ENCODE measurements at places on chromosomes 5 and 9. TPM values are rescaled to one million over a fixed set of nuclear protein-coding genes. Genes with fewer than 3 reads are reported as not detected.

DNA sequence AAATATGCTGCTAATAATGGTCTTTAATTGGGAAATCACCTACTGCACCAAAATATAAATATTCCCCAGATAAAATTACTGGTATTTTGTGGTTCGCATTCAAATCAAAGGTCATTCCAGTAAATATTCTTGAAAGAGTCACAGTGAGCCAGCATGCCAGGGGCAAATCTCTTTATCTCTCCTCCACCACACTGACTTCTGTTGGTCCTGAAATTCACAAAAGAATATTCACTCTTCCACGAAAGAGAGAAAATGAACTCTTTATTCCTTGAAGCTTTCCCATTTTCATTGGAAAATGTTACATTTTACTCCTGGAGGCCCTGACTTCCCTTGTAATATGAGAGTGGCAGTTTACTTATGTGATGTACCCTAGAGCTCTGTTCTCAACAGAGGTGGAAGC lies 39.7 kb downstream of the ZNF366 start:
- no peak overlapping the region for H3K4me3 ChIP-seq
- H3K36me3 ChIP-seq: no peaks in the 10 kb centered on the region
- H3K4me1 ChIP-seq: peaks cover under 1% of the 10 kb centered on the region
- DNase-seq: no peak
- no peaks in the 10 kb centered on the region for H3K27me3 ChIP-seq
- no peak overlapping the region for H3K27ac ChIP-seq

- H3K27ac ChIP-seq: no peak overlapping the region
- DNase-seq: no peak
- H3K27me3 ChIP-seq: no peaks in the 10 kb centered on the region
- H3K36me3 ChIP-seq: peaks cover 65% of the 10 kb centered on the region
Observed at GRCh38 chr5:179892255-179892654, 15.4 kb downstream of the TBC1D9B start.

DNA sequence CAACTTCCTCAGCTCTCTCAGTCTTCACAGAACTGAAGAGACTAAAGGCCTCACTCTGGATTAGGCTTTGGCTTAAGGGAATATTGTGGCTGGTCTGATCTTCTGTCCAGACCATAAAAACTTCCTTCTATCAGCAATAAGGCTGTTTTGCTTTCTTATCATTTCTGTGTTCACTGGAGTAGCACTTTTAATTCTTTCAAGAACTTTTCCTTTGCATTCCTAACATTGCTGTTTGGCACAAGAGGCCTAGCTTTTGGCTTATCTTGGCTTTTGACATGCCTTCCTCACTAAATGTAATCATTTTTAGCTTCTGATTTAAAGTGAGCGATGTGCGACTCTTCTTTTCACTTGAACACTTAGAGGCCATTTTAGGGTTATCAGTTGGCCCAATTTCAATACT lies 88.7 kb upstream of the ACOT12 start:
- H3K27me3 ChIP-seq: no peaks in the 10 kb centered on the region
- H3K36me3 ChIP-seq: no peaks in the 10 kb centered on the region
- H3K27ac ChIP-seq: no peak overlapping the region
- DNase-seq: no peak

DNA sequence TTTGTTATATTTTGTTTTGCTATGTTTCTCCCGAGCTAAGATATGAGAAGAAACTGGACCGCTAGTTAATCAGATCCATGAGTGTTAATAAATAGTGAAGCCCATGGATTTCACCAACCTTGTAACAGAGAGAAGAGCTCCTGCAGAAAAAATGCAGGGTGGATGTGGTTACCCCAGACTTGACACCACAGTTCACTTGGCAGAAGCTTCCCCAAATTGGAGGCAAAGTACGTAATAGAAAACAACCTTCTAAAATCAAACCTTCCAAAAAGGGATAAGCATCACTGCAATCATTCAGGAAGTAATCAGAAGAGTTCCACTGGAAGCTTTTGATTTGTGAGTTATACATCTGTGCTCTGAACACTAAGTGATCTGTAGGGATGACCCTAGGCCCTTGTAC lies 267.5 kb downstream of the ACTL7B start:
- no peak overlapping the region for H3K27ac ChIP-seq
- no peaks in the 10 kb centered on the region for H3K36me3 ChIP-seq
- H3K4me3 ChIP-seq: no peak overlapping the region
- H3K4me1 ChIP-seq: no peaks in the 10 kb centered on the region

DNA sequence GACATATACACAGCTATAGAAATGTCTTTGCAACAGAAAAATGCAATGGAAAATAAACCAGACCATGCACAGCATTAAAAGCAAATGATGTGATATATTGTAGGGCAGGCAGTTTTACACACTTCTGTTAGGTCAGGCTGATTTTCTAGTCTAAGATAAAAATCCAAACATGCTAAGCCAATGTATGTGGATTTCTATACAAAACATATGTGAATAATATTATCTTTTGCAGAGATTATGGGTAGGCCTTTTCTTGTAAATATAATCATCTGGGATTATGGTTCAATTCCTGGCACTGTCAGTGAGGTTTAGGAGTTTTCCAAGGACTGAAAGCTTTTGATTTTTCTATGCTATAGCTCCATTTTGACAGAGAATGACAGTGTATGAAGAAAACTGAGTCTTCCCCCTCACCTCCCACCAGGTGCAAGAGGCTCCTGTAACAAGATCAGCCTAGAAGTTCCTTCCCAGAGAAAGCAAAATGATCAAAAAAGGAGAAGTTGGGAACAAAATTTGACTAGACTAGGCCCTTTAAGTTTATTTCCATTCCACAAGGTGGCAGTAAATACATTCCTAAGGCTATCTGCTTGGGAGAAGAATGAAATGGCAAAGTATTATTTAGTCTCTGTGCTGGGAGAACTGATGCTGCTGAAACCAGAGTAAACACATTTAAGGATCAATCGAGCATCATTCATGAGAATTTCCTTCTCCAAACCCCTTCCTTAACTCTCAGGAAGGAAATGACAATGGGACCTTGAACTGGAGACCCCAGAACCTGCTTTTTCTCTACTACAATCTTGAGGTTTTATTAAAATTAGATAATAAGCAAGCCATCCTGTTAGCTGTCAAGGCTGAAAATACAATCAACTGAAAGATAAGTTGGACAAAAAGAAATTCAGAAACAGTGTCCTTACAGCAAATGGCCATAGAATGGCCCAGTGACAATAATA lies 133.0 kb upstream of the TUT7 start:
- peaks cover 4% of the 10 kb centered on the region for H3K4me1 ChIP-seq
- no peak overlapping the region for H3K4me3 ChIP-seq
- no peak for DNase-seq

- H3K27me3 ChIP-seq: no peaks in the 10 kb centered on the region
- DNase-seq: no peak
- no peaks in the 10 kb centered on the region for H3K36me3 ChIP-seq
- H3K4me3 ChIP-seq: no peak overlapping the region
Observed at GRCh38 chr5:127985811-127986325, 97.7 kb upstream of the SLC12A2 start.

GRCh38 chr5:172745838-172746237 lies 25.2 kb downstream of the DUSP1 start:
- no peak overlapping the region for H3K4me3 ChIP-seq
- H3K4me1 ChIP-seq: peaks cover 48% of the 10 kb centered on the region
- H3K36me3 ChIP-seq: no peaks in the 10 kb centered on the region
- no peak for DNase-seq
- peak overlapping the region; percentile 87 for H3K27ac ChIP-seq

DNA sequence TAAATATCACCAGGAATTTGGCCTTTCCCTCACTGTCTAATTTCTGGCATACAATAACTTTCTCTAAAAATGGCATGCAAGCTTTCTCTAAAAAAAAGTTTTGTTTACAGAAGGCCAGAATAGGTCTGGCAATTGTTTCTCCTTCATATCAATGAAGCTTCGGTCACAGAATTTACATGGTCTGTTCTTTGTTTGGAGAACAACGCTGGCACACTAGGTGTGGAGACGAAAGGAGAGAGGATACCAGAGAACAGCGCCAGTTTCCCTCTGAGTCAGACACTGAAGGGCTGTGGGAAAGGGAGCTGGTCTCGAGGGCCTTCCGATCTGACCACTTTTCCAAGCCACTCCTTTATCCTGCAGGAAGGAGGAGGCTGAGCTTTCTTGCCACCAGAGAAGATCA lies 60.1 kb upstream of the ITGA1 start:
- no peak overlapping the region for H3K4me3 ChIP-seq
- no peaks in the 10 kb centered on the region for H3K27me3 ChIP-seq
- H3K36me3 ChIP-seq: no peaks in the 10 kb centered on the region

GRCh38 chr9:27333241-27334052 lies 36.5 kb upstream of the EQTN start:
- no peak overlapping the region for H3K27ac ChIP-seq
- no peak overlapping the region for H3K4me3 ChIP-seq
- no peaks in the 10 kb centered on the region for H3K36me3 ChIP-seq
- peak; percentile 85 for DNase-seq

- H3K4me3 ChIP-seq: no peak overlapping the region
- H3K27ac ChIP-seq: no peak overlapping the region
- DNase-seq: no peak
- no peaks in the 10 kb centered on the region for H3K36me3 ChIP-seq
- no peaks in the 10 kb centered on the region for H3K27me3 ChIP-seq
Observed at GRCh38 chr9:23686257-23686656, 139.8 kb downstream of the ELAVL2 start.

Gene ADAMTS12
- 5.4 TPM for total RNA-seq

Gene CCL21
- 61.6 TPM for total RNA-seq

Gene IFNK
- not detected for total RNA-seq

Gene MORN5
- 34.3 TPM for total RNA-seq

Gene PLPPR1
- 0.81 TPM for total RNA-seq

Gene PAEP
- not detected for total RNA-seq

Gene GRM6
- not detected for total RNA-seq

Gene C1QTNF2
- total RNA-seq: 1.1 TPM

All from sigmoid colon (tissue), 7 donors.